ENCODE measurements at places on chromosomes 2 and 18.
A peak's percentile ranks its signal among the peaks of the same experiment; 100 is the strongest.

DNA sequence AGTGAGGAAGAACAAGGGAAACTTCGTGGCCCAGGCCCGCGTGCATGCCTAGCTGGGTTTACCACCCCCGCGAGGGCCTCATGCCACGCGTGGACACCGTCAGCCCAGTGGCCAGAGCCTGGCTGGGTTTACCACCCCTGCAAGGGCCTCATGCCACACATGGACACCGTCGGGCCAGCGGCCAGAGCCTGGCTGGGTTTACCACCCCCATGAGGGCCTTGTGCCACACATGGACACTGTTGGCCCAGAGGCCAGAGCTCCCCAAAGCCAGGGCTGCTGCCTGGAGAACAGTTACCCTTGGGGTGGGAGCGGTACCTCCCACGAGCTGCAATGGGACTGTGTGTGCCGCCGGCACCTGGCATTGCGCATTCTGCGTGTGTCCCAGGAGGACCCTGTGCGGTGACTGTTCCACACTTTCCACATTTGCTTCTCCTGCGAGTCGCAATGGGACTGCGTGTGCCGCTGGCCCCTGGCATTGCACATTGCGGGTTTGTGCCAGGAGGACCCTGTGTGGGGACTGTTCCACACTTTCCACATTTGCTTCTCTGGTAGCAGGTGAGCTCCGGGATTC, 105.6 kb upstream of the CTDP1 start:
- no peak for DNase-seq

DNA sequence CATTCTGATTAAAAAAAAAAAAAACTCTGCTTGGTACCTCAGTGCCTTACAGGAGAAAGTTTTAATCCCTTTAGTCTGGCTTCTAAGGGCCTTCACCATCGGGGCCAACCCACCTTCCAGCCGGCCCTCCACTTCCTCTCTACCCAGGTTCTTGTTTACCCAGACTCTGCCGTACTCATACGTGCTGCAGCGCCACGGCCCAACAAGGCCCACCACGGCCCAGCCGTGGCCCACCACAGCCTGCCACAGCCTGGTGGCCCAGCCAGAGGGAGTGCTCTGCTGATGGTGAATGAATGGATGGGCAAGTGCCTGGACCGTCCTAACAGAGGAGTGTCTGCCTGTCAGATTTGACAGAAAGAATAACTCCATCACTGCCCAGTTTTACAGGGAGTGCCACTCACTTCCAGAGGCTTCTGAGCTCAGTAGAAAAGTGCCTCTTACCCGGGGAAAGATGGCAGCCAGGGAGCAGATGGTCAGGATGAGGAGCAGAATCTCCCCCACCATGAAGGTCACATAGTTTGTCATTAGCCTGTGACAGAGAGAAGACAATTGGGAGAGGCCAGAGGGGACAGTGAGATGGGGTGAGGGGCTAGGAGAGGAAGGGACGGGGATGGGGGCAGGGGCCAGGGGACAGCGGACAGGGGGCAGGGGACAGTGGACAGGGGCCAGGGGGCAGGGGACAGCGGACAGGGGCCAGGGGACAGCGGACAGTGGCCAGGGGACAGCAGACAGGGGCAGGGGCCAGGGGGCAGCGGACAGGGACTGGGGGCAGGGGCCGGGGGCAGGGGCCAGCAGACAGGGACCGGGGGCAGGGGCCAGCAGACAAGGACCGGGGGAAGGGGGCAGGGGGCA, 38.2 kb downstream of the CENPO start:
- no peak for DNase-seq

DNA sequence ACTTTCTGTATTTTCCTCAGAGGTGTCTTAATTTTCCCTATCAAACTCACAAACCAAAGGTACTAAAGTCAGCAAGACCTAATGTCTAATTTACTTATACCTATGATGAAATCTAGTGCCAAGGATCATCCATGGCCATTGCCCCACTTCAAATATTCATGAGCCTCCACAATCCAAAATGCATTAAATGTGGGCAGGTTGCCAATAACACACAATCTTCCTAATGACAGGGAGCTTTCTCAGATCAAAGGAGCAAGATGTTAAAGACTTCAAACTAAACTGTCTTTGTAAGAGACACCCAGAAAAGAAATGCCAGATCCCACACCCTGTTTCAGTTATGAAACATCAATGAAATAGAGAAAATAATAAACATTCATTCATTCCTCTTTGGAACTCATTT, 143.2 kb downstream of the TMEFF2 start:
- DNase-seq: no peak

GRCh38 chr2:119765433-119766002, 5.8 kb downstream of the PTPN4 start:
- no peak for DNase-seq

GRCh38 chr2:220224691-220225543, 597.5 kb downstream of the SLC4A3 start:
- DNase-seq: peak; percentile 57

DNA sequence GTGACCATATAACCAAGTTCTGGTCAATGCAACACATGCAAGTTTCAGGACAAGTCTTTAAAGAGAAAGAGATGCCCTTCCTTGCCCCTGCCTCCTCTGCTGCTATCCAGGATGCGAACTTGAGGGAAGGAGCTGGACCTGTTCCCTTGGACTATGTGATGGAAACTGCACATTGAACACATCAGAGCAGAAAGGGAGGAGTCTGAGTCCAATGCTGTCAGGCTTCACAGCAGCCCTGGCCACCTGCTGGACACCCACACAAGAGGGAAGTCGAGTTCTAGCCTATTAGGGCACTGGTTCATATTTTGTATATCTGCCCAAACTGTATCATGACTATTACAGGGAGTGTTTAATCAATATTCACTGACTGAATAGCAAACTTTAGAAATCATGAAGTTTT, 38.3 kb upstream of the TEX51 start:
- DNase-seq: no peak

DNA sequence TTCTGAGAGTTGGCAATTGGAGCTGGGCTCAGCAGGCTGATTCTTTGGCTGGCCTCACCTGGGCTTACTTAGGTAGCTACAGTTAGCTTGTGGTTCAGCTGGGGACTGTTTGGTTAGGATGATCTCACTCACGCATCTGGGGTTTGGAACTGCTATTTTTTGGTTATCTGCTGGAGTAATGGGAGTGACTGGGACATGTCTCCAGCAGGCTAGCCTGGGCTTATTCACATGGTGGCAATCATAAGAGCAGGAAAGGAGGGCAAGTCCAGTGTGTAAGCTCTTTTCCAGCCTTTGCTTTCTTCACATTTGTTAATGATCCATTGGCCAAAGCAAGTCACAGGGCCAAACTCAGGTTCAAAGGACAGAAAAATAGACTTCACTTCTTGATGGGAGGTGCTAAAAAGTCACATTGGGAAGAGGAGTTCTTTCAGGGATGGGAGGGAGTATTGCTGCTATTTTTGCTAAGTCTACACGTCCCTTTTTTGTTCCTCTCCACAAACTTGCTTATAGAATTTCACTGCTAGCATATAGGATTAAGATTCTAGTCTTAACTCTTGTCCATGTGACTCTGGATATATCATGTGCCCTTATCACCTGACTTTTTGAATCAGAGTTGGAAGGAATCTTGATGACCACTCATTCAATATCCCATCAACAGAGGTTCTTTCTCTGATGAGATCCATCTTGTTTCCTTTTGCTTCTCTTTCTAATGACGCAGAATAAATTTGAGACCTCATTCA, 174.0 kb downstream of the ZFP36L2 start:
- peak; percentile 32 for DNase-seq

DNA sequence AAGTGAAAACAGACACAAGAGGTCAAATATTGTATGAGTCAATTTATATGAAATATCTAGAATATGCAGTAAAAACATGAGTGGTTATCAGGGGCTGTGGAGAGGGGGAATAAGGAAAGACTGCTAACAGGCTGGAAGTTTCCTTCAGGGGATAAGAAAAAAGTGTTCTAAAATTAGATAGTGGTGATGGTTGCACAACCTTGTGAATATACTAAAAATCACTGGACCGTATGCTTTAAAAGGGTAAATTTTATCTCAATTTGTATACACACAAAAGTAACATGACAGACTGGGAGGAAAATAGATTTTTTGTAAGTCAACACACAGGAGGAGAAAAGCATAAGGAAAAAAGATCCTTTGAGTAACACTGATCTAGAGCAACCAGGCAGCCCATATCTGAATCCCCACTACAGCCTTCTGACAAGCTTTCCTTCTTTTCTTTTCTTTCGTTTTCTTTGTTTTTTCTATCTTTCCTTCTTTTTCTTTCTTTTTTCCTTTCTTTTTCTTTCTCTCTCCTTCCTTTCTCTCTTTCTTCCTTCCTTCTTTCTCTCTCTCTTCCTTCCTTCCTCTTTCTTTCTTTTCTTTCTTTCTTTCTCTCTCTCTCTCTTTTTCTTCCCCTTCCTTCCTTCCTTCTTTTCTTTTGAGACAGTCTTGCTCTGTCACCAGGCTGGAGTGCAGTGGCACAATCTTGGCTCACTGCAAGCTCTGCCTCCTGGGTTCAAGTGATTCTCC, 95.4 kb downstream of the AAK1 start:
- DNase-seq: no peak

- no peak for DNase-seq
Observed at GRCh38 chr18:65215865-65216466, 534.8 kb upstream of the CDH7 start.

- DNase-seq: no peak
Observed at GRCh38 chr2:109185821-109186570, 57.0 kb downstream of the SH3RF3 start.

DNA sequence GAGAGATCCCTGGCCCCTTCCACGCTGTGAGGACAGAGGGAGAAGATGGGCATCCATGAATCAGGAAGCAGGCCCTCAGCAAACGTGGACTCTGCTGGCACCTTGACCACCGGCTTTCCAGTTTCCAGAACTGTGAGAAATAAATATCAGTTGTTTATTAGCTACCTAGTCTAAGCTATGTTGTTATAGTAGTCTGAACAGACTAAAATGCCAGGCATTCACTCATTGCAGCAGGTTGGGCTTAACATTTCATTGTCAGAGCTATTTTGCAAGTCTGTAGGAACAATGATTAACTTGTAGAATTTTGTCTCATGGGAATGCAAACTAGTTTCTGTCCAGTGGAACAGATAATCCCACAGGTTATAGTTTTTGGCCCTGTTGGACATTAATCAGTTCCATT, 24.8 kb upstream of the TBC1D8 start:
- no peak for DNase-seq

DNA sequence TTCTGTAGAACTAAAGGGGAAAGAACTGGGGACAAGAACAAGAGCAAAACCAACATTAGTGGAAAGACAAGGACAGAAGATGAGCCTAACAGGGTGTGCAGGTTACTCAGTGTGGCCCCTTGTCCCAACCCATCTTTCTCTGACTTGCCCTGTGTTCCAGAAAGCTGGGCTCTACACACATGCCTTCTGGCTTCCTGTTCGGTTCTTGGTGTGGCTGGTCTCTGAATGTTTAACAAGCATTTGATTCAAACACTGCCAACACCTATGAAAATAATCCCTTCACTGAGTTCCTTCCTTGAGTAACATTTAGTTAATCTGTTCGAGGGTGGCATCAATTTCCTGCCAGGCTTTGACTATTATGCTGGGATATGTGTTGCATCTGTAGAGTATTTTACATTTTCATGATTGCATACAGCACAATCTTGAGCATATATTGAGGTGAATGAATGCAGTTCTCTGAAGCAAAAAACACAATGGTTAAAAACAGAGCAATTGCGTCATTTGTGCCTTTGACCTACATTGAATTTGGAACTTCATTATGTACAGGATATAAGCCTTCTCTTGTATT, 83.3 kb downstream of the MBD2 start:
- no peak for DNase-seq

- DNase-seq: no peak
Observed at GRCh38 chr2:208890486-208890885, 483.9 kb downstream of the PTH2R start.

DNA sequence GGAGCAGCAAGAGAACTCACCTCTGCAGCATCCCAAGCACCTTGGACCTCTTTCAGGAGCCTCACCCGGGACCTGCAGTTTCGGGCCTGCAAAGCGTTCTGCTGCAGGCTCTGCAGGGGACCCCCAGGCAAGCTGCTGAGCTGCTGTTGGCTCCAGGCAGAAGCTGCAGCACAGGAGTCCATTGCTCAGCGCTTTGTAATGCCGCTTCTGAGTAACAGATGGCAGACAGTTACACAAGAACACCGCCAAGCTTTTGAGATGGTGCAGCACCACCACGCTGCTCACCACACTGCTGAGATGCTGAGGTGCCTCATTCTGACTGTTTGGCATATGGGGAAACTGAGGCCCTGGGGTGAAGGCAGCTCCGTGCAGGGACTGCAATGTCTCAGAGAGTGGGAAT, 1.9 kb upstream of the GALNT14 start:
- no peak for DNase-seq

DNA sequence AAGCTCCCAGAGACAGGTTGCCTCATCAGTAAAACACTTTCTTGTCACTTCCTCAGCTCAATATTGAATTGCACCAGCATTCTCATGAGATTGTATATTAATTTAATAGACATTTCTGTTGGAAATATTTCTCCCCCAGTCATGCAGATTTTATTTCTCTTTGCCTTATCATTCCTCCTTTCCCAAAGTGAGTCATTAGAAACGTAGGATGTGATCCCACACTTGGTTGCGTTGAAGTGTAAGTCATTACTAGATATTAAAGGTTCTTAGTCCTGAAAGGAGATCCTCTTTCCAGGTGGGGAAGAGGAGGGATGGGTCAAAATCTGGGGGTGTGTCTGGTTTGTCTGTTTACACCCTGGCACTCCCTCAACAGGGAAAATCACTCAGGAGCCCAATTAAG, 438.2 kb downstream of the SLC4A3 start:
- DNase-seq: no peak

- no peak for DNase-seq
Observed at GRCh38 chr2:218125095-218125494, 733 bp upstream of the CXCR2 start.

DNA sequence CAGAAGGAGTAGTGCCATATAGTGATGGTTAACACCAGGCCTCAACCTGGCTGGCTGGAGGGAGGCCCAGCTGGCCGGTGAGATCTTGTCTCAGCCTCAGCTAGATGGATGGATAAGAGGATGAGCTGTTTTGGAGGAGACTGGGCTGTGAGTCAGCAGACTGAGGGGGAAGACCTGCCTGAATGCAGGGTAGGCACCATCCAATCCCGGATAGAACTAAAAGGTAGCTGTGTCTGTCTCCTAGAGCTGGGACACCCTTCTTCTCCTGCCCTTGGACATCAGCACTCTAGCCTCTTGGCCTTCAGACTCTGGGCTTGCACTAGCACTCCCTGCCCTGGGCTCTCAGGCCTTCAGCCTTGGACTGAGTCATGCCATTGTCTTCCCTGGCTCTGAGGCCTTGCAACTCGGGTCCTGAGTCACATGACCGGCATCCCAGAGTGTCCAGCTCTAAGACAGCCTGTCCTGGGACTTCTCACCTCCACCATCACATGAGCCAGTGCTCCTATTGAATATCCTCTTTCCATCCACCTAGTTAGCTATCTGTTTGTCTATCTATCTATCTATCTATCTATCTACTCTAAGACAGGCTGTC, 131.3 kb downstream of the TPO start:
- no peak for DNase-seq

DNA sequence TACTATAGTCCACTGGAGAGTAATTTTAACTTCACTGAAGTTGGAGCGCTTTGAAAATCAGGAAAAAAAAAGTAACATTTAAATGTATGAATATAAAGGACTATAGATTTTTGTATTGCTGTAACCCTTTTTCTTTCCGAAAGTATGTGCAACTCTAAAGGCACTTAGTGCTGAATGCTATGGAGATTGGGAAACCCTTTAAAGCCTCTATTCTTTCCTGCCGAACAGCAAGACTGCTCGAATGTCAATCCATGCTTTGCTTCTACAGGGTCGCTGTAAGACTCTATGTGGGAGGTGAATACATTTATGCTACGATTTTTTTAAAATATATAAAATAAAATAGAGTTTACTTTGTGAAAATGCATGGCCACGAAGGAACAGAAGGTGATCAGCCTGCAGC, 825 bp downstream of the GRB14 start:
- no peak for DNase-seq

- no peak for DNase-seq
Observed at GRCh38 chr18:75456199-75456631, 28.7 kb upstream of the SMIM21 start.
